Thoracic aorta (tissue), 2 donors: ENCODE measurements at places on chromosomes 2 and 18.
A peak's percentile ranks its signal among the peaks of the same experiment; 100 is the strongest.

DNA sequence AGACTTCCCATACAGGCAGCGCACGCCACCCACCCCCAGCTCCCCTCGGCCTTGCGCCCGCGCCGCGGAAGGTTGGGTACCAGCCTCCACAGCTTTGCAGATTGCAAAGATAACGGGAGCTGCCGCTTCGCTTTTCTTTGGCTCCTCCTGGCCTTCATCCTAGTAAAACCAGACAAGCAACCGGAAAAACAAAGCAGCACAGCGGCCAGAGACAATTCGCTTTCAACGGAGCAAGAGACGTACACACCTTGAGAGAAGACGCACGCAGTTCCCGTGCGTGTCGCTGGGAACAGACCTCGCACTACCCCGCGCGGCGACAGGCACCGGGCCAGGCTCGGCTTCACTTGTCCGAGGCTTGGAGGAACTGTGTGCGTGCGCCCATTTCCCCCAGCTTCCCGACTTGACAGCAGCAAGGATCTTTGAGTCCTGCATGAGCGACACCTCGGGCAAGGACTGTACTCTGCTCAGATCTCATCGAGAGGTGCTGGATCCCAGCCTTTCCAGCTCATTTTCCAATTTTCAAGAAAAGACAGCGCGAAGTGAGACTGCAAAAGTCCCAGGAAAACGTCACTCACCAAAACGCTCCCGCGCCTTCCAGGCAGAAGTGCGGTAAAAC lies 964 bp downstream of the ZBTB7C start:
- H3K4me1 ChIP-seq: peaks cover 14% of the 10 kb centered on the region
- H3K36me3 ChIP-seq: no peaks in the 10 kb centered on the region
- DNase-seq: no peak
- H3K27me3 ChIP-seq: no peaks in the 10 kb centered on the region
- peak overlapping the region; percentile 14 for H3K27ac ChIP-seq

- H3K27me3 ChIP-seq: no peaks in the 10 kb centered on the region
- H3K4me3 ChIP-seq: no peak overlapping the region
These were observed 22.2 kb downstream of the LYG1 start for GRCh38 chr2:99278793-99279291.

- H3K4me1 ChIP-seq: peaks cover 17% of the 10 kb centered on the region
- H3K4me3 ChIP-seq: peak overlapping the region; percentile 54
- no peaks in the 10 kb centered on the region for H3K27me3 ChIP-seq
- H3K36me3 ChIP-seq: no peaks in the 10 kb centered on the region
- H3K27ac ChIP-seq: no peak overlapping the region
These were observed 12.0 kb upstream of the ZNF396 start for GRCh38 chr18:35389095-35389618.

DNA sequence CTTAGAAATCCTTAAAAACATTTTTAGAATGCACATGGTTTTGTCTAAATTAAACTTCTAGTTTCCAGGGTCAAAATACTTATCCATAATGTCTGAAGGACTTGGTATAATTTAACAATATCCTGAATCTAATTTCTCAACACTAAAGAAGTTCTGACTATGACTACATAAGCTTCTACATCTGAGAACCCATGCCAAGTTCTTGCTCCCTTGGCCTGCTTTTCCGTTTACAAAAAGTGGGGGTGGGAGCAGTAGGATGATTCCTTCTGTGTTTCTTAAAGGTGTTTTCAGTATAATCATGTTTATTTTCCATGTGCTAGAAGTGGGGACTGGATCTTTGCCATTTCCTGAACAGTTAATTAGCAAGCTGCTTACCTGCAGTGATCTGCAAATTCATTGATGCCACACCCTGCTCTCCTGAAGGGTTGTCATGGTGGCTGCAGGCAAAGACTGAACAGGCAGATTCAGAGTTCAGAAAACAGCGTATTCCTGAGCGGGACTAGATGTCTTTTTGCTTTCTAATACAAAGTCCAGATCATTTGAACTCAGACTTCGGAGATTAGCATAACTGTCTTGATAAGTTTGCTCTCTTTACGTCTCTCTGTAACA lies 36.2 kb downstream of the ADNP2 start:
- no peak overlapping the region for H3K27ac ChIP-seq
- no peaks in the 10 kb centered on the region for H3K27me3 ChIP-seq
- DNase-seq: no peak
- H3K36me3 ChIP-seq: no peaks in the 10 kb centered on the region
- peaks cover 15% of the 10 kb centered on the region for H3K4me1 ChIP-seq

DNA sequence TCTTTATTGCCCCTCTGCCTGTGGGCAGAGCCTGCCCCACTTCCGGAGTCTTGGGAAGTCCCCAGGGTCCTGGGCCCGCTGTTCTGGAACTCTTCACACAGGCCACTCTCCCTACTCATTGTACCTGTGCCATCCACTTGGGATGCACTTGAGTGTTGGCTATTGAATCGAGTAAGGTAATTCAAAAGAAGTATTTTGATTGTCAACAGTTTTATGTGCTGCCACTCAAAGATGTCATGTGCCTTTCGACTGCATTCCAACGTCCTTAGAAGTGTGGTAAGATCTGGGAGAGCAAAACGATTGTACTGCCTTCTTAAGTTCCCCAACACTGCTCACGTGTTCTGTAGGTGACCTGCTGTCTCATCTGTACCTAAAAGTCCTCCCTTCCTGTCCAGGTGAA lies 77.0 kb upstream of the SMIM21 start:
- no peaks in the 10 kb centered on the region for H3K4me1 ChIP-seq
- no peak overlapping the region for H3K4me3 ChIP-seq
- no peak overlapping the region for H3K27ac ChIP-seq

DNA sequence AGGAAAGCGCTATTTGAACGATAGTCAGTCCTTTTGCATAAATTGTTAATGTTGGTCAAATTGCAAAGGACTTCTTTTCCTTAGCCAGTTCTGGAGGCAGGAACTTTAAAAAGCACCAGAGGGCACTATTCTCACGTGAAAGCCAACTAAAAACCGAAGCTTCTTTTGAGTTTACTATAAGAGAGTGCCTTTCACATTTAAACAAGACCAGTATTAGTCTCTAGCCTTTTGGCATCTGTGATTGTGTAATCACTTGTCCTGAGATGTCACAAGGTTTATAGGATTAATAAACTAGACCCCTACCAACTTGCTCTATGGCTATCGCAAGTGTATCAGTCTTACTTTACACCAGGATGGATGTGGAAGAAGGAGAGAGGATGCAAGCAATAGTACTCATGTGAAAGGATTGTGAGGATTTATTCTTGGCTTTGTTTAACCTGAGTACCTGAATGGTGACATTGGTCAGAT lies 14.4 kb upstream of the STAT4 start:
- H3K36me3 ChIP-seq: no peaks in the 10 kb centered on the region
- H3K27me3 ChIP-seq: no peaks in the 10 kb centered on the region
- peaks cover 28% of the 10 kb centered on the region for H3K4me1 ChIP-seq
- H3K27ac ChIP-seq: no peak overlapping the region
- no peak for DNase-seq

GRCh38 chr2:162821176-162821575 lies 17.4 kb downstream of the KCNH7 start:
- H3K4me3 ChIP-seq: no peak overlapping the region
- DNase-seq: no peak
- H3K27ac ChIP-seq: no peak overlapping the region
- no peaks in the 10 kb centered on the region for H3K27me3 ChIP-seq

DNA sequence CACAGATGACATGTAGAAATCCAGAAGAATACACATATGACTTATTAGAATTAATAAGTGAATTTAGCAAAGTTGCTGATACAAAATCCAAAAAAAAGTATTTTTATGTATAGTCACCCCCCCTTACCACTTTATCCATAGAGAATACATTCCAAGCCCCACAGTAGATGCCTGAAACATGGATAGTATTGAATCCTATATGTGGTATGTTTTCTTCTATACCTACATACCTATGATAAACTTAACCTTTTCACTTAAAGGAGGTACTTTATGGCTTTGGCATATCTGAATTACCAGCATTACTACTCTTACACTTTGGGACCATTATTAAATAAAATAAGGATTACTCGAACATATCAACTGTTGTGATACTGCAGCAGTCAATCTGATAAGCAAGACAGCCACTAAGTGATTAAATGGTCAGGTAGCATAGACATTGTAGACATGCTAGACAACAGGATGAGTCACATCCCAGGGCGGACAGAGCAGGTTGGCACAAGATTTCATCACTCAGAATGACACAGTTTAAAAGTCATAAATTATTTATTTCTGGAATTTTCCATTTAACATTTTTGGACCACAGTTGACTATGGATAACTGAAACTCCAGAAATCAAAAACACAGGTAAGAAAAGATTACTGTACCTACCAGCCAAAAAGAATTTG lies 208.2 kb upstream of the CHAC2 start:
- H3K36me3 ChIP-seq: no peaks in the 10 kb centered on the region
- H3K4me3 ChIP-seq: no peak overlapping the region
- no peak overlapping the region for H3K27ac ChIP-seq
- no peak for DNase-seq
- no peaks in the 10 kb centered on the region for H3K4me1 ChIP-seq

DNA sequence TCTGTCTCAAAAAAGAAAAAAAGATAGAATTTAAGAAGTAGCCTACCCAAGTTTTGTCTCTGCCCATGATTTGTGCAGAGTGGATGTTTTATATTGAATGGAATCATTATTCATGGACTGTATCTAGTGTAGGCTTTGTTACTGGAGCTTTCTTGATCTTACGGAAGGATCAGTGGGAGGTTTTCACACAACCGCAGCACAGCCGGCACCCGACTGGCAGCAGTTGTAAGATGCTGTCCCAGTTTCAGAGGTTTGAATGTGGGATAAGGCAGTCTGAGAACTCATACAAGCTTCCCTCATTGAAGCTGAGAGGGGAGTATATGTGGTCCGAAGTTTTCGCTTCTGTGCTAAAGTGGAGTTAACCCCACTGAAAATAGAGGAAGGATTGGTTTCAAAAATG lies 19.7 kb upstream of the SAG start:
- no peak overlapping the region for H3K4me3 ChIP-seq
- no peaks in the 10 kb centered on the region for H3K27me3 ChIP-seq
- peaks cover 75% of the 10 kb centered on the region for H3K36me3 ChIP-seq
- no peak overlapping the region for H3K27ac ChIP-seq
- DNase-seq: no peak
- no peaks in the 10 kb centered on the region for H3K4me1 ChIP-seq

DNA sequence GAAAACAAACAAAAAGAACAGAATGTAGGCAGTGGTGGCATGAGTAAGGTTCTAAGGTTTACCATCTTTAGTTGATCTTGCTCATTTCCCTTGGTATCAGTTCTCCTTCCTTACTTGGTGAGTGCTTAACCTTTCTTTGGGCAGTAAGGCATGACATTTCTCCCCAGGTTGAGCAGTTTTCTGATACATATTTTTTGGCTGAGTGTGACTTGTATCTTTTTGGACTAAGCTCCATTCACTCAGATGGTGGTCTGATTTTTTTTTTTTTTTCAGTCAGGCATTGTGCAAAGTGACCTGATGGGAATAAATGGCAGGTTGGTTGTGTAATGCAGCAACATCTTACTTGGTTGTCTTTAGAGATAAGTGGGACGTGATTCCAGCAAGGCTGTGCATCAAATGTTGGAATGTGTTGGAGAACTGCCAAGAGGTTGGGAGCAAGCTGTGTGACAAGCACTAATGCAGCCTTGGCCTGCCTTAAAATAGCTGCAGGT lies 15.1 kb downstream of the SPTBN1 start:
- H3K27me3 ChIP-seq: no peaks in the 10 kb centered on the region
- DNase-seq: no peak
- H3K36me3 ChIP-seq: no peaks in the 10 kb centered on the region
- peaks cover 37% of the 10 kb centered on the region for H3K4me1 ChIP-seq

DNA sequence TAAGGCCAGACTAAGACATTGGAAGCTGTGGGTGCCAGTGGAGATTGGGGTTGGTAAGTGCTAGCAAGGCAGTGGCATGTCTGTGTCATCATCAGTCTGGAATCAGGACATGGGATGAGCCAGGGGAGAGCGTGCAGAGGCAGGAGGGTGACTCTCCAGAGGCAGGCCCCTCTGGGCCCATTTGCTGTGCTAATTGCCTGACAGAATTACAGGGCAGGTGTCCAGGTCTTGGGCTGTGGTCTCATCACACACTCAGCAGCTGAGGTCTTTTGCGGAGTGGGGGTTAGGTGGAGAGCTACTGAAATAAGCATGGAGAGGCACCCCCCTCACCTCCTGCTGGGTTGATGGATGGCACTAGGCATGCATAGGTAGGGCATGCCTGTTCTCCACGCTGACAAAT lies 57.4 kb downstream of the CELF4 start:
- no peaks in the 10 kb centered on the region for H3K4me1 ChIP-seq
- DNase-seq: no peak
- H3K27me3 ChIP-seq: no peaks in the 10 kb centered on the region

DNA sequence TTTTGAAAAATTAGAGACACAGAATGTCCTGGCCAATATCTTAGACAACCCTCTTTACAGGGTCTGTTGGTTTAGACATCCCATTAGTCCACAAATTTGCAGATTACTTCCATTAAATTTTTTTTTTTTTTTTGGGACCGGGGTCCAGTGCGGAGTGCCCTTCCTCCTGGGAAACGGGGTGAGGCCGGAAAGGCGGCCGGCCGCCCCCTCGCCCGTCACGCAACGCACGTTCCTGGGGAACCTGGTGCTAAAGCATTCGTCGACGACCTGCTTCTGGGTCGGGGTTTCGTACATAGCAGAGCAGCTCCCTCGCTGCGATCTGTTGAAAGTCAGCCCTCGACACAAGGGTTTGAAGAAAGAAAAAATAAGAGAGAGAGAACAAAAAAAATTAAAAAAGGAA lies 21.5 kb upstream of the RBFA start:
- DNase-seq: no peak
- H3K4me3 ChIP-seq: no peak overlapping the region
- no peak overlapping the region for H3K27ac ChIP-seq
- H3K36me3 ChIP-seq: no peaks in the 10 kb centered on the region

- H3K36me3 ChIP-seq: peaks cover 7% of the 10 kb centered on the region
- peak overlapping the region; percentile 75 for H3K4me3 ChIP-seq
- DNase-seq: no peak
- H3K27ac ChIP-seq: no peak overlapping the region
These were observed 2.1 kb upstream of the OTX1 start for GRCh38 chr2:63048367-63049171.

DNA sequence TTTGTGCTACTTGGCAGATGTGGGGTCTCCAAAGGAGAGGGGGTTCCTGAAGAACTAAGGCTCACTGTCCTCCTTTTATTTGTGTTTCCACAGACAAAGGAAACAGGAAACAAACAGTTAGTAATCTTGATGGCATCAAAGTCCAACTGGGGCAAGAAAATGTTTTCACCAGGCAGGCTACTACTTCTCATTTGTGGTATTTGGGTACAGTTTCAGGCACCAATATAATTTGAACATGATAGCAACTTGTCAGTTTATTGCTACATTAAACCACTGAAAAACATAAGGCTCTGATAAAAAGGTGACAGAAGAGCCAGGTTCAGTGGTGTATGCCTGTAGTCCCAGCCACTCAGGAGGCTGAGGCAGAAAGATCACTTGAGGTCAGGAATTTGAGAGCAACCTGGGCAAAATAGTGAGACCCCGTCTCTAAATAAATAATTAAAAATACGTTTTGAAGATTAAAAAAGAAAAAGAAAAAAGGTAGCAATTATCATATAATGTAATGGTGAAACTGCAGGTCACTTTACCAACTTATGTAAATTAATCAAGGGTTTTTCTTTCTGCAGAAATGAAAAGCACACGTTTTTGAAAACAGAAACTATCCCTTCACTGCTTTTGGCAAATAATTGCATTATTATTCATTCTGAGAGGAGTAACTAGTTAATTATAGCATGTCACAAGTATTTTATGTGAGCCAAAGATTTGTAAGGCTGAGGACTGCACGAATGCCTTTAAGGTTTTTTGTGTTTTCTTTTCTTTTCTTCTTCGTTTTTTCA lies 157.5 kb upstream of the CAVIN2 start:
- no peak overlapping the region for H3K27ac ChIP-seq
- DNase-seq: no peak
- H3K36me3 ChIP-seq: no peaks in the 10 kb centered on the region
- no peaks in the 10 kb centered on the region for H3K27me3 ChIP-seq
- H3K4me1 ChIP-seq: no peaks in the 10 kb centered on the region
- H3K4me3 ChIP-seq: no peak overlapping the region
